ENCODE measurements at places on chromosomes 2 and 18. TPM values are rescaled to one million over a fixed set of nuclear protein-coding genes. Genes with fewer than 3 reads are reported as not detected.

Gene CBLN2
- not detected for total RNA-seq

Gene MCEE
- 26.3 TPM for total RNA-seq

Gene ABCA12
- not detected for total RNA-seq

Gene ASB18
- total RNA-seq: 44.4 TPM

Gene TRIM54
- total RNA-seq: 218 TPM

Gene PLEKHB2
- total RNA-seq: 41.3 TPM

Gene CRACDL
- 3.3 TPM for total RNA-seq

Gene SERPINB11
- not detected for total RNA-seq

Gene DHX57
- 9.4 TPM for total RNA-seq

Gene ASXL3
- total RNA-seq: 6.1 TPM

Gene CCDC121
- total RNA-seq: 3.5 TPM

Gene PPP4R1
- 83.1 TPM for total RNA-seq

Gene AQP12A
- not detected for total RNA-seq

Gene TANC1
- total RNA-seq: 55.6 TPM

All from cardiac septum (tissue), 1 donor.